ENCODE measurements at places on chromosomes 12 and 14. TPM values are rescaled to one million over a fixed set of nuclear protein-coding genes. Genes with fewer than 3 reads are reported as not detected.
A peak's percentile ranks its signal among the peaks of the same experiment; 100 is the strongest.

Gene HELB
- 1.6 TPM for total RNA-seq

- no peak for DNase-seq
Measured at GRCh38 chr14:78705989-78706388, 535.8 kb downstream of the NRXN3 start.

DNA sequence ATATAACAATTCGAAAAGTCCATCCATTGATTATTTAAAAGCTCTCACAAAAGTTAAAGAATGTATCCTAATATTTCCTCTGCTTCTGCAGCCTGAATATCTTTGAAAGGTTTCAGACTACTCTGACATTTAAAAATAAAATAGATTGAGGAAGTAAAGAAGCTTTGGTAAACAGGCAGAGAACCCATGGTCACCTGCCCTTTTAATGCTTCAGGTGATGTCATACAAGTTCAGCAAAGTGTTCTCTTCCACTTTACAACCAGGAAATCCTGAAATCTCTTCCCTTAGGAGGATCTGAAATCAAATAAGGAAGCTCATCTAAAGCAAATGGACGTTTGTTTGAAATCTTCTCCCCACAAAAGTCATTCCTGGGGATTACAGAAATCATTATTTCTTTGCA is 322.4 kb downstream of the PDZRN4 start:
- DNase-seq, result no peak

DNA sequence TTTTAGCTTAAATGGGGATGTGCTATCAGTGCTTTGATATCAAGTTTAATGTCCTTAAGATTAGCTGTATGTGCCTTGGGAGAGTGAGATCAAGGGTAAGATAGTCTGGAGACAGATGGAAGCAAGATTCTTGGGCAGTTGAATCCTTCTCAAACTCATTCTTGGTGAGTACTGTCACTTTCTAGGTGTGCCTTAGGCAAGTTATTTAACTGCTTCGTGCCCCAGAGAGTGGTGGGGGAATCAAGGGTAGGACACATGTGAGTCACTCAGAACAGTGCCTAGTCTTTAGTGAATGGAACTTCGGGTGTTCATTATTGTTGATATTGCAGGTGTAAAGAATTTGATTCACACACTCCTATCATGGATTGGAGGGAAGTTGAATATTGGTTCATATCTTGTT is 803.7 kb downstream of the DIO2 start:
- no peak for DNase-seq

DNA sequence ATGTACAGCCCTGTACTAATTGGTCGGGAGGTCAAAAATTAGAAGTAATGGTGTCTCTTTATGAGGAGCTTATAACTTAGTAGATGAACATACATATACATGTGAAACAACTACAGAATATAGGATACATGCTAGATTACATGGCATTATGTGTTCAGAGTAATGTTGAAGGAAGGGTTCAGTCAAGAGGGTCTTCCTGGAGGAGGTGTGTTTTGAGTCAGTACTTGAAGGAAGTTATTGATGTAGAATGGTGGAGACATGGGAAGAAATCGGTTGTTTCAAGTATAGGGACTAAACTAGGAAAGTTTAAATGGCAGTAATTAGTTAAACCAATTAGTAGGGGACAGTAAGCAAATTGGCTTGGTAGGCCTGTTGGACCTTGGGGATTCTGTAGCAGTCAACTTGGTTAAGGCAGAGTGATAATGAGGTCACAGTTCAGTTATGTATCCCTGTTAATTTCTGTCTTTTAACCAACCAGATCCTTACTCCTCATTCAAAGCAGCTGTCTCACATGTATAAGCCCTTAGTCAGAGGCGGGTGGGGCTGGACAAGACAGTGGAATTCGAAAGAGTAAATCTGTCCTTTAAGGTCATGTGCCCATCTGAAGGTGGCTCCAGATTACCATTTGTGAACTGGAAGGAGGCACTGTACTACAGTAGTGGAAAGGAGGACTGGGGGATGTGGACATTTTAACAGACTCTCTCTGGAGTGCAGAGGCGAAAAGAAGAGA is 3.5 kb upstream of the ANKRD52 start:
- DNase-seq, result no peak

DNA sequence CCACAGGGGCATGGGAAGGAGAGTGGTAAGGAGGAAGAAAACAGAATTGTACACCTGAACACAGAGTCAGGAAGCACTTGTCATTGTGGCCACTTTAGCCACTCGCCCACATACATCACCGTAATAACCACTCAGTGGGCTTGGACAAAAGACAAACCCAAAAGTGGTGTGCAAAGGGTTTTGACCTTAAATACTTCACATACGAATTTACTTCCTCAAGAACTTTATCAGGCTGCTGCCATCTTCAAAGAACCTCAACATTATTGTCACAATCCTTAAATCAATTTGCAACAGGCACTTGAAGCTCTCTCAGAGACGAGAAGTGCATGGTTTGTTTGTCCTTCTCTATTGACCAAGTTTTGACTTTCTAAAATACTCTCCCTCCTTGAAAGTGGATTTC is 187.3 kb upstream of the EGLN3 start:
- no peak for DNase-seq

- peak; percentile 77 for DNase-seq
Measured at GRCh38 chr12:55736780-55737580, 5.9 kb upstream of the GDF11 start.

- DNase-seq, result no peak
Measured at GRCh38 chr12:31021809-31022494, 51.7 kb upstream of the DDX11 start.

GRCh38 chr12:65171870-65172269 is 2.5 kb downstream of the LEMD3 start:
- DNase-seq, result no peak

GRCh38 chr12:15356951-15357364 is 34.6 kb downstream of the PTPRO start:
- DNase-seq, result no peak

DNA sequence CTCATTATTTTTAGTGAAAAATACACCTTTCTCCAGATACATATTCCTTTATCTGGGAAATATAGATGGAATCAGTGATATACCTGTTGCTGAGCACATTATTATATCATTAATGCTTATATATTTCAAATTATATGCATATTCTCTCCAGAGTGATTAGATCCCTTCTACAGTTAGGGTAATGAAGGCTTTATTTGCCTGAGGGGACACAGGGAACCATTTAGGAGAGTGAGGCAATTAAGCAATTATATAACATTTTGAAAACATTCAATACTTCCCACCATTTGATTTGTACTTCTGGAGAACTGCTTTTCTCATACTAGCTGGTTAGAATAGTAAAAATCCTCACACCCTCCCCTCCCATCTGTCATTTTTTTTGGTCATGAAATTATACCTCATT is 212.8 kb upstream of the NOVA1 start:
- DNase-seq, result no peak

Gene KRT2
- not detected for total RNA-seq

DNA sequence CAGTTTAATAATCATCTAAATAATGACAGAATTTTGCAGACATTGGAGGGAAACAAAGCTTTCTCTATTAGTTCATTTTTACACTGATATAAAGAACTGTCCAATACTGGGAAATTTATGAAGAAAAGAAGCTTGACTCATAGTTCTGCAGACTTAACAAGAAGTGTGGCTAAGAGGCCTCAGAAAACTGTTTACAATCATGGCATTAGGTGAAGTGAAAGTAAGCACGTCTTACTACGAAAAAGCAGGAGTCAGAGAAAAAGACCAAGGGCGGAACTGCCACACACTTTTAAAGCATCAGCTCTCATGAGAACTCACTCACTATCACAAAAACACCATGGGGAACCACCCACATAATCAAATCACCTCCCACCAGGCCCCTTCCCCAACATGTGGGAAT is 804.4 kb downstream of the FLRT2 start:
- DNase-seq, result no peak

Gene SMOC1
- 0.22 TPM for total RNA-seq

- DNase-seq, result no peak
Measured at GRCh38 chr14:105760691-105761344, 234.4 kb downstream of the TMEM121 start.

Gene NEUROD4
- total RNA-seq, result not detected

DNA sequence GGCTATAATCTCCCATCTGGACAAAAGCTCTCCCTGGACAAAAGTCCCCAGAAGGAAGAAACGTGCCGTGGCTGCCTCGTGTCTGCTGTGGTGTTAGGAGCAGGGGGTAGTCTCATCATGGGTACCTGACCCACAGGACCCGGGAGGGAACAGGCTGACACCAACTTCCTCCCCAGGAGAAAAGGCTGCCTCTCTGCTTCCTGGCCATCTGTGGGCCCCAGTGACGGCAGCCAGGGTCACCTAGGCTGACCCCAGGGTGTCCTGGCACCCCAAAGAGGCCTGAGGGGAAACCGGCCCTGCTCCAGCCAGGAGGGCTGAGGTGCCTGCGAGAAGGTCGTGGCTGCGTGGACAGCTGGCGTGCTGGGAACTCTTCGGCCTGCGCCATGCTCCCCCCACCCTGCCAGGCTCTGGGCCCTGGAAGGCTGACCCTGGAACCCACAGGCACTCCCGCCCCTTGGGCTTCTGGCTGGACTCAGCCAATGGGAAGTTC is 133.9 kb downstream of the RFLNA start:
- DNase-seq, result no peak

GRCh38 chr12:69835081-69835480 is 10.1 kb downstream of the MYRFL start:
- no peak for DNase-seq

Gene RBM25
- total RNA-seq, result 42.5 TPM

GRCh38 chr14:52268279-52269061 is 972 bp downstream of the PTGDR start:
- DNase-seq, result no peak

GRCh38 chr12:54131641-54132280 is 57.0 kb downstream of the SMUG1 start:
- DNase-seq, result no peak

- DNase-seq, result no peak
Measured at GRCh38 chr12:123058980-123059379, 78.5 kb downstream of the ARL6IP4 start.

Gene KIF5A
- 0.22 TPM for total RNA-seq

DNA sequence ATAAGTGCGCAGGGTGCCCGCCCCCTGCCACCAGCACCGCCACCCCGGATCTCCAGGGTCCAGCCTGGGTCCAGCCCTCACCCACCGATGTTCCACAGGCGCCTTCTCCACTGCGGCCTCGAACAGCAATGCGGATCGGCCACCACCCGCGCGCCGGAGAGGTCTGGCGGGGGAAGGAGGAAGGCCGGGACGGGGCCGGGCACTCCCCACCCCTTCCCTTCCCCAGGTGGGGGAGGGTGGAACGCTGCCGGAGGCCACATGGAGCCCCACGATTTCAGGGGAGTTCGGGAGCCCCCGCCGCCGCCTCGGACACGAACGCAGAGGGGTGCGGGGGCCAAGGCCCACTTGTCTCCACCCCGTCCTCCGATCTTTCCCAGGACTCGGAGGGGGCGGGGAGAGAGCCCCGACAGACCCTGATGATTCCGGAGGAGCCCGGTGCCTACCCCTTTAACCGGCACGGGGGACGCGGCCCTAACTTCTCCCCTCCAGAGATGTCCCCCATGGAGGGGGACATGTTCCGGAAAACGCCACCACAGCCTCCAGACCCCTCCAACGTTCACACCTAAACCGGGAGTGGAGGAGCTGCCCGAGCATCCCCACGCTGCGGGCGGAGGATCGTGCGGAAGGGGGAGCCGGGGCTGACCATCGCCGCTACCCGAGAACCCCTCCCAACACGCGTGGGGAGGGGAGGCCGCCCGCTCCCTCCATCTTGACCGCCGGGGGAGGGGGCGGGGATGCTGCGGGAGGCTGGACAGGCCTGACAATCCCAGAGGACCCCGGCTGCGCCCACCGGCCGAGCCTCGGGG is 1.1 kb downstream of the ATXN2 start:
- DNase-seq, result peak; percentile 81

Gene REP15
- total RNA-seq, result 3.6 TPM

Gene ANO4
- 0.30 TPM for total RNA-seq

GRCh38 chr12:1650260-1650977 is 21.4 kb downstream of the WNT5B start:
- no peak for DNase-seq

- no peak for DNase-seq
Measured at GRCh38 chr14:32254952-32255679, 52.0 kb upstream of the RNU6-8 start.
